ENCODE measurements at places on chromosomes 3 and 15.

GRCh38 chr3:25428789-25429335, 799 bp downstream of the RARB start:
- peaks cover 47% of the 10 kb centered on the region for H3K27me3 ChIP-seq
- no peak overlapping the region for H3K4me3 ChIP-seq
- H3K4me1 ChIP-seq, result peaks cover 3% of the 10 kb centered on the region

DNA sequence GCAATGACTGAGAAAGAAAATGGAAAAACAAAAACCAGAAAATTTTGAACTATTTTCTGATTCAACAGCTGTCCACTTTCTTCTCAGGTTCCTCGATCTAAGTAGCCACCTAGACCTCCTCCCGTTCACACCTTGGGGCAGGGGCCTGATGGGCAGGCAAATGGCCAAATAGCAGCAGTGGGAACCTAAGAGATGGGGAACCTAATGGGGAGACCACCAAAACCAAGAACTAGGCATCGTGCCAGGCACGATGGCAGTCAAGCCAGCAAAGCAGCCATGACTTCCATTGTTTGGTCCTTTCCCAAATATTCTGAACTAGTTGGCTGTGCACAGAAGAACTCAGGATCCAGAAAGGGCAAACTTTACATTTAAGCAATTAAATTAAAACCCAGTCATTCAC, 57.1 kb downstream of the CAPN7 start:
- H3K4me3 ChIP-seq, result no peak overlapping the region
- peaks cover 38% of the 10 kb centered on the region for H3K36me3 ChIP-seq
- H3K4me1 ChIP-seq, result peaks cover 18% of the 10 kb centered on the region
- H3K27me3 ChIP-seq, result no peaks in the 10 kb centered on the region

- no peaks in the 10 kb centered on the region for H3K27me3 ChIP-seq
- no peaks in the 10 kb centered on the region for H3K4me1 ChIP-seq
- H3K36me3 ChIP-seq, result no peaks in the 10 kb centered on the region
- no peak overlapping the region for H3K27ac ChIP-seq
These were observed 154.4 kb downstream of the XXYLT1 start for GRCh38 chr3:195116407-195117185.

DNA sequence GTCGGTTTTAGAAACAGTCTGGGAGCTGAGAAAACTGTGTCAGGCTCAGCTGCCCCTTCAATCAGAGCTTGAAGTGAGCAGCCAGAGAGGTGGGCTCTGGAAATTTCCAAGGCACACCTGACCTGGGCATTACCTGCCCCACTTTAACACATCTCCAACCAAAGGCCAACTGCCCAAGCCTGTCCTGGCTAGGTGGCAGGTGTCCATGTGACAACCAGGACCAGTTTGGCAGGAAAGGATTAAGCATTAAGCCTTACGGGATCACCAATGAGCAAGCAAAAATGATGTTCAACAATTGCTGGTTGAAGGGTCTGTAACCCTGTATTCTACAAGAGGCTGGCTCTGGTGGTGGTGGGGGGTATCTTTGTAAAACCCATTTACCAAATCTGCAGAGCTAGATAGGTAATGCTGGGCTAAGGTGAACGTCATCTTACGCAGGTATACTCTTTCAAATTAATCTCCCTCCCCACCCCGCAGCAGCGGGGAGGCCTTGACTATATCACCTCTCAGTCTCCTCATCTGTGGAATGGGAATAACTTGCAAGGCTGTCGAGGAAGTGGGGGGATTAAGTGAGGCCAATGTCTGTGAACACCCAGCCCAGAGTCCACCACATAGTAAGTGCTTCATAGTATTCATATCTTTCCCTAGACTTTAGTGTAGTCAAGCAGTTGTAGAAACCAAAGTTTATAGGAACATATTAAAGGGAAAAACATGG, 183.2 kb downstream of the MEGF11 start:
- H3K4me1 ChIP-seq, result no peaks in the 10 kb centered on the region
- H3K27me3 ChIP-seq, result peaks cover 13% of the 10 kb centered on the region
- no peak overlapping the region for H3K4me3 ChIP-seq
- H3K36me3 ChIP-seq, result no peaks in the 10 kb centered on the region

GRCh38 chr3:31534065-31534425, 1.3 kb downstream of the STT3B start:
- no peaks in the 10 kb centered on the region for H3K27me3 ChIP-seq
- peak overlapping the region; percentile 98 for H3K27ac ChIP-seq
- H3K4me1 ChIP-seq, result peaks cover 35% of the 10 kb centered on the region

DNA sequence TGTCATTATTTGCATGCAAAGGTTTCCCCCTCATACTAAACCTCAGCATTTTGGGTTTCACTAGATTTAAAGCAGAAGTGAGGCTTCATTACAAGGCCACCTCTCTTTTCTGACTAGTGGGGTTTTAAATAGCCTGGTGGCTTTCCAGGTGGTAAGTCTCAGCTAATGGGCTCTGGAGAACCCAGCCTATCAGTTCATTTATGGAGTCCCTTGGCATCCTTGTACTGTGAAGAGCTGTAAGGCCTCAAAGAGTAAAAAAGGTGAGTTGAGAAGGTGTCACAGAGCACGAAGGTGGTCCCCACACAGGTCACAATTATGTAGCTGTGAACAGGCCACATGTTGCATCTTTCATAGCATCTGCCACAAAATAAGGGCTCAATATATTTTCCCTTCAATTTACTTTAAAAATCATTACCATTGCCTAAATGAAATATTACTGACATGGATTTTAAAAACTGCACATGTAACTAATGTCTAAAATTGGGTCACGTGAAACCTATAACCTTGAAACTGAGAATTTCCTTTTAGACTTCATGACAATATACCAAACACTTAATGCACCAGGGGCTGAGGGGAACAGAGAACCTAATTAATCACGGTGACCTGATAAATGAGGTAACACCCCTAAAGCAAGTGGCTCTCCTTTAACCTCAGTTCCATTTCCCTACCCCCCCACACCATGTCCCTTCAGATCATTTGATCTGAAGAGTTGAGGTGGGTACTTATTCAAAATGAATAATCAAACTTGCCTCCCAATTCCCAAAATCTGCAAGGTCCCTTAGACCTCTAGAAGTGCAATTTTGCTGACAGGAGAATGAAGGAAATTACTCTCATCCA, 1.3 kb downstream of the NGLY1 start:
- DNase-seq, result no peak
- H3K4me1 ChIP-seq, result peaks cover 43% of the 10 kb centered on the region
- peaks cover 22% of the 10 kb centered on the region for H3K36me3 ChIP-seq
- peak overlapping the region; percentile 91 for H3K27ac ChIP-seq
- H3K27me3 ChIP-seq, result no peaks in the 10 kb centered on the region

DNA sequence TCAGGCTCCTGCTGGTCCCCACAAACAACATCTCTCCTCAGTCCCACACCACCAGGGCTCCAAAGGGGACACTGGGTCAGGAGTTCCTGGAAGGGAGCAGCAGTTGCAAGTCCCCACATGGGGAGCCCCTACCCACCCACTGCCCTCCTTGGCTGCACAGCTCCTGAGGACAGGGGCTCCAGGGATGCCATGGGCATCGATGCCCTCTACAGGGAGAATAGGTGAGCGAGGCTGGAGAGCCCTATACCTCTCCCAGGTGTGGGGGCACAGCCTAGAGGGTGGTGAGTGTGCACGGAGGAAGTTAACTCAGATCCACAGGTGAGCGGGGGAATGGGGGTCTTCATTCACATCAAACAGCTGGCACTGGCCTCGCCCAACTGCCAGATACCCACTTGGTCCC, 141.2 kb upstream of the LINGO1 start:
- H3K4me1 ChIP-seq, result no peaks in the 10 kb centered on the region
- H3K36me3 ChIP-seq, result no peaks in the 10 kb centered on the region
- H3K4me3 ChIP-seq, result no peak overlapping the region
- H3K27me3 ChIP-seq, result no peaks in the 10 kb centered on the region
- no peak for DNase-seq

GRCh38 chr15:99485992-99486370, 79.8 kb upstream of the MEF2A start:
- no peak overlapping the region for H3K4me3 ChIP-seq
- H3K27ac ChIP-seq, result peak overlapping the region; percentile 79
- peaks cover 16% of the 10 kb centered on the region for H3K27me3 ChIP-seq

DNA sequence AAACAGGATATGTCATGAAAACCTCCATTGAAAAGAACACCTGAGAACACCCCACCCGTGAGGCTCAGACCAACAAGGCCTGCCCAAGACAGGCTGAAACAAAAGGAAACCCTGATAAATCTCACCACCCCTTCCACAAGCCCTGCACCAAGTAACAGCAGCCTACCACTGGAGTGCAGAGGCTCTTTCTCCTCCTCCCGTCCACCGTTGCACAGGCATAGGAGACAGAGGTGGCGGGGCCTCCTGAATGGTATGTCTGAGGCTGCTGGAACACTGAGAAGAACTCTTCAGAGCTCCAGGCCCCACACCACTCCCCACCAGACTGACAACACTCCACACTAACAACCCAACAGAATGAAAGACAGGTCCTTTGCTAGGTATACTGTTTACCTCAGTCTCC, 21.4 kb downstream of the CHDH start:
- no peaks in the 10 kb centered on the region for H3K4me1 ChIP-seq
- DNase-seq, result no peak

- peaks cover 19% of the 10 kb centered on the region for H3K4me1 ChIP-seq
- H3K36me3 ChIP-seq, result peaks cover 11% of the 10 kb centered on the region
- no peak overlapping the region for H3K4me3 ChIP-seq
- H3K27me3 ChIP-seq, result no peaks in the 10 kb centered on the region
- no peak for DNase-seq
- H3K27ac ChIP-seq, result no peak overlapping the region
These were observed 34.5 kb downstream of the PIK3CB start for GRCh38 chr3:138800248-138800647.

- no peak overlapping the region for H3K27ac ChIP-seq
- no peaks in the 10 kb centered on the region for H3K36me3 ChIP-seq
- no peaks in the 10 kb centered on the region for H3K4me1 ChIP-seq
- H3K4me3 ChIP-seq, result no peak overlapping the region
These were observed 40.4 kb upstream of the CHRNB4 start for GRCh38 chr15:78681281-78682003.

DNA sequence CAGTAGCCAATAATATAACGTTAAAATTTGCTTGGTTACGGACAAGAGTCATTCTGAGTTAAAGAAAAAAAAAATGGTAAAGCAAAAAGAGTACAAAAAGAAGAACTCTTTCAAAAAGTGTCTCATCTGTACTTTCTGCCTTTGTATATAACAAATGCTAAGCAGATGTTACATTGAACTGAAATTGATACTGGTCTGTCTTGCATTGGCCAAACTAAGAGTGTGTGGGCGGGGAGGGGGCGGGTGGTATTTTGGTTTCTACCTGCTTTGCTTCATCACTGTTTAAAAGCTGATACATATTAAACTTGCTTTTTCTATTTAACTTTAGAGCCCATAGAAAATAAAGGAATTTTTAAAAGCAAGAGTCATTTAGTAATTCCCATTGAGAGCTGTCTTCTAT, 215.0 kb upstream of the THBS1 start:
- H3K4me3 ChIP-seq, result no peak overlapping the region
- DNase-seq, result no peak
- H3K27me3 ChIP-seq, result peaks cover 6% of the 10 kb centered on the region
- no peak overlapping the region for H3K27ac ChIP-seq
- no peaks in the 10 kb centered on the region for H3K4me1 ChIP-seq

DNA sequence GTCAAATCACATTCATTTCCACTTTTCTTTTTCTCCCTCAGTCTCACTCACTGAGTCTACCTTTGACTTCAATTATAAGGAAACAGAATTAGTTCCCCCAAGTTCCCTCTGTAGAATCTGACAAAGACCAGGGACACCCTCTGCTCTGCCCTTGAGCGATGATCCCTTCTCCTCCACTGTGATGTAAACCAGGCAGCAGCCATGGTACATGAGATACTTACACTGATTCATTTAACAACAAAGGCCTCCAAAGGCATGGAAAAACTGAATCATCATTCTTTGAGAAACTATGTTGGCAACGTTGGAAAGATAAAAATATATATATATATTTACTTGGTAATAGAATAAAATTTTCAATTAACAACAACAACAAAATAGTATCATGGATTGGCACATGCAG, 84.1 kb downstream of the P3H2 start:
- no peak overlapping the region for H3K4me3 ChIP-seq
- no peak overlapping the region for H3K27ac ChIP-seq
- no peaks in the 10 kb centered on the region for H3K36me3 ChIP-seq
- no peak for DNase-seq
- no peaks in the 10 kb centered on the region for H3K4me1 ChIP-seq
- H3K27me3 ChIP-seq, result peaks cover 6% of the 10 kb centered on the region

DNA sequence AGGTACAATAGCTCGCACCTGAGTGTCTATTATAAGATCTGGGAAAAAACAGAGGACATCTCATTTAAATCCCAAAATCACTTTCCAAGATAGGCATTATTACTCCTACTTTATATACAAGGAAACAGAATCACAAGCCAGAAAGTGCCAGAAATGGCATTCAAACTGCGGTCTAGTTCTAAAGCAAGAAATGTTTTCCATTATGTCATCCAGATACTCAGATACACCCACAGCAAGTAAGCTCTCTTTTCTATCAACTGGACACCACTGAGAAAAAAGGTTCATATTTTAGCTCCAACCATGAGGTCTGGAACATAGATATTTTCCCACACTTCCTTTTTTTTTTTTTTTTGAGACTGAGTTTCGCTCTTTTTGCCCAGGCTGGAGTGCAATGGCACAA, 8.1 kb downstream of the SLC33A1 start:
- no peaks in the 10 kb centered on the region for H3K27me3 ChIP-seq
- peaks cover 38% of the 10 kb centered on the region for H3K4me1 ChIP-seq
- no peak for DNase-seq
- H3K27ac ChIP-seq, result no peak overlapping the region
- H3K4me3 ChIP-seq, result no peak overlapping the region

- no peak for DNase-seq
- peaks cover 51% of the 10 kb centered on the region for H3K36me3 ChIP-seq
- no peaks in the 10 kb centered on the region for H3K27me3 ChIP-seq
- H3K27ac ChIP-seq, result peak overlapping the region; percentile 32
- H3K4me3 ChIP-seq, result no peak overlapping the region
These were observed 69.6 kb downstream of the CHSY1 start for GRCh38 chr15:101182215-101182614.

GRCh38 chr15:79311901-79312553, 1.1 kb downstream of the TMED3 start:
- H3K27me3 ChIP-seq, result peaks cover 29% of the 10 kb centered on the region
- H3K36me3 ChIP-seq, result peaks cover 37% of the 10 kb centered on the region
- peaks cover 39% of the 10 kb centered on the region for H3K4me1 ChIP-seq
- no peak for DNase-seq
- peak overlapping the region; percentile 78 for H3K4me3 ChIP-seq

- H3K27ac ChIP-seq, result peak overlapping the region; percentile 10
- peak overlapping the region; percentile 49 for H3K4me3 ChIP-seq
- H3K27me3 ChIP-seq, result no peaks in the 10 kb centered on the region
- H3K36me3 ChIP-seq, result peaks cover 3% of the 10 kb centered on the region
- peaks cover 9% of the 10 kb centered on the region for H3K4me1 ChIP-seq
These were observed 72.9 kb downstream of the CLASP2 start for GRCh38 chr3:33645060-33645647.

GRCh38 chr3:58092521-58092920, 84.3 kb downstream of the FLNB start:
- DNase-seq, result no peak
- no peak overlapping the region for H3K27ac ChIP-seq
- peaks cover 9% of the 10 kb centered on the region for H3K36me3 ChIP-seq
- H3K27me3 ChIP-seq, result no peaks in the 10 kb centered on the region
